ENCODE measurements at places on chromosomes 4 and X.

- DNase-seq: no peak
Observed at GRCh38 chrX:39830414-39830813, 267.3 kb downstream of the BCOR start.

GRCh38 chr4:25253071-25253445, 19.2 kb downstream of the PI4K2B start:
- no peak for DNase-seq

DNA sequence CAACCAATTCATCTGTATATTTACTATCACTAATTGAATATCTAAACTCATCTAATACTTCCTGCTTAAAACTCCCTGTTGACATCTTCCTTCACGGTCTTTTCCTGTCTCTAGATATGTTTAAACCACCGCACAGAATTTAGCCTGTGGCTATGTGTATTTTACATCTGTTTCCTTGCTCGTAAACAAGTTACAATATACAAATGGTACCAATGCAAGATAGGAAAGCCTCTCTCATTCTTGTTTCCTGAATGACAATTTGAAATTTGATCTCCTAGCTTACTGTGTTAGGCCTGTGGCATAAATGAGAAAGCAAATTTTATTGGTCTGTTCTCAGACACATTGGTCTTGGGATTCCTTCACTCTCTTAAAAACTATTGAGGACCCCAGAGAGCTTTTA, 89.7 kb upstream of the PCDH7 start:
- no peak for DNase-seq

- DNase-seq: no peak
Observed at GRCh38 chr4:43607400-43607799, 714.9 kb downstream of the GRXCR1 start.

- DNase-seq: no peak
Observed at GRCh38 chr4:48228949-48229348, 40.7 kb downstream of the TEC start.

DNA sequence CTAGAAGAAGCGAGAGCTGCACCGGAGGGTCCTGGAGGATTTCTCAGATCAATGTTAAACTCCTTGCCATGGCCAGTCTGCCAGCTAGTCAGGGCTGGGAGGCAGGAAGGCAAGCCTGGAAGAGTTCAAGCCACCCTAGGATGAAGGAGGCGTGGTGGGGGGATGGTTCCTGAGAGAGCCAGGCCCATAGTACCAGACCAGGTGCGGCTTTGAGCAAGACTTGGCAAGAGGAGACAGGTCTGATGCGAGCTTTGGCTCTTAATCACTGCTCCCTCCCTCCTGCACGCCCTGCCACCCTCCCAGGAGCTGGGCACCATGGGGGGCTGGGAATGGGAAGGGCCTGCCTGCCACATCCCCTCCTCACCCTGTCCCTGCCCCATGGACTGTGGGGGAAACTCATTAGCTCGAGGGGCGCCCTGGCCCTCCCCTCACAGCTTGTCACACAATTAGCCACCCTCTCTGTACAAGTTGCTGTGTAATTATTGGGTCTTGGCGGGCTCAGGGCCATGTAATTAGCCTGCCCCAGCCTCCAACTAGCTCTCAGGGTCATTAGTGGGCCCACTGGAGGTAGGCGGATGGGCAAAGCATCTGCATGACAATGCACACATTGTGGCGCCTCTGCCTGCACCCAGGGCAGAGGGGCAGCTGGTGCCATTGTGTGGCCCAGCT, 50.3 kb downstream of the EFNB1 start:
- DNase-seq: no peak

- DNase-seq: no peak
Observed at GRCh38 chrX:32010212-32010611, 938.4 kb upstream of the FTHL17 start.

GRCh38 chr4:14155803-14156202, 528.3 kb upstream of the BOD1L1 start:
- no peak for DNase-seq

DNA sequence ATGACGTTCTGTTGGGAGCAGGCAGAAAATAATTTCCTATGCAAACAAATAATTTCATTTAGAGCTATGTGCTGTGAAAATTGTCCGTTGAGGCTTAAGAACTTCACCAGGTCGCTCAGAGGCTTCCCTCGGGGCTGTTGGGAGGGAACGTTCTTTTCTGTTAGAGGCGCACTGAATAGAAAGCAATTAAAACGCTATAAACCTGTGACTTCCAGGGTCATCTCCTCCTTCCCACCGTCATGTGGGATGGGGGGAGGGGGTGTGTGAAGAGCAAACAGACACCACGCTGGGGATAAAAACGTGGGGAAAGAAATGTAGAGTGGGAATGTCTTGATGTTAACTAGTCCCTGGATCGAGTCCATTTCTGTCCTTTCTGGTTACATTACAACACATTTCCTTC, 35.2 kb upstream of the ZNF518B start:
- DNase-seq: no peak

GRCh38 chrX:65602221-65602560, 65.3 kb upstream of the MSN start:
- no peak for DNase-seq

GRCh38 chr4:156560701-156561100, 410.9 kb downstream of the PDGFC start:
- DNase-seq: no peak
